CD4-positive, CD25-positive, alpha-beta regulatory T cell (primary cell): ENCODE measurements at places on chromosomes 5 and 9. TPM values are rescaled to one million over a fixed set of nuclear protein-coding genes. Genes with fewer than 3 reads are reported as not detected.
A peak's percentile ranks its signal among the peaks of the same experiment; 100 is the strongest.

- no peak for DNase-seq
These were observed 39.5 kb downstream of the NSUN2 start for GRCh38 chr5:6593148-6594016.

DNA sequence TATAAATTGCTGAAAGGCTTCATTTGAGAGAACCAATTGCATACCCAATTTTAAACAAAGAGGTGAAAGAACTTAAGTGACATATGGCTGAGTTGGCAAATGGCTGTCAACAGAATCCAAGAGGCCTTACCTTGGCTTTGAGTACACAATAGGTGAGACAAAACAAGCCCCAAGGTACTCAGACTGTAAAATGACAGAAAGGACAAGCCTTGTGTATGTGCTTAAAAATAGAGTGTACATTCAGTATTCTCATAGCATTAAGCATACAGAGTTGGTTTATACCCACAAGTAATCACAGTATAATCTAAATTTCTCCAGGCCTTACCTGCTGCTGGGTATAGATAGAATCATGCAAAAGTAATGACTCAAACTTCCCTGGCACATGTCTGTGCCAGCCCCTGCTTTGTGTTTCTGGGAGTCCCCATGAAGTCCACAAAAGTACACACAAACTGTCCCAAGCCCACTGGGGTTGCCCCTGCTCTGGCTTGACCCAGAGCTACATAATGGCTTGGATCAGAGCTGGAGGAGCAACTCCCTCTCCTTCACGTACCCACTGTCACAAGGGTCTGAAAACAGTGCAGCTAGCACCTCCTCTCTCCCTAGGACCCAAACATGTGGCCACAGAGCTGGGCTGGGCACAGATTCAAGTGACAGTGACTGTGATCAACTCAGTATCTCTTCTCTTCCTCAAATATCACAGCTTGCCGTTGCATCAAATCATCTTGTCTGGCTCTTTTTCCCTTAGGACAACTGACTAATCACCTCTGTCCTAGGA lies 250.8 kb downstream of the ENC1 start:
- DNase-seq: no peak

DNA sequence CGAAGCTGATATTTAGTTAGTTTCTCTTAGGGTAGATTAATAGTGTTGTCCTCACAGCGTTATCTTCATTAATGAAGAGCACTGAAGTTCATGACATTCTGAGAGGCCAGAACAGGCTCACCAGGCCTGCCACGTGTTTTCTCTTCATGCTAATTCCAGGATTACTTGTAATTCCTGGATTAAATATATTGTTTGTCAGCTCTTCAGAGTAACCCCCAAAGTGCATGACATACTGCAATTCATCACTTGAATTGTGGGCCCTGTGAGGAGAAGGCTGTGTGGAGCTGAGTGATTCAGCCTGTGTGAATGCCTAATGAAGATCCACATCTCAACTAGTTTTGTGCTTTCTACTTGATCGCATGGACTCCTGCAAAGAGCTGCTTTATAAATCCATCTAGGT lies 401.0 kb upstream of the ADAMTSL1 start:
- DNase-seq: no peak

DNA sequence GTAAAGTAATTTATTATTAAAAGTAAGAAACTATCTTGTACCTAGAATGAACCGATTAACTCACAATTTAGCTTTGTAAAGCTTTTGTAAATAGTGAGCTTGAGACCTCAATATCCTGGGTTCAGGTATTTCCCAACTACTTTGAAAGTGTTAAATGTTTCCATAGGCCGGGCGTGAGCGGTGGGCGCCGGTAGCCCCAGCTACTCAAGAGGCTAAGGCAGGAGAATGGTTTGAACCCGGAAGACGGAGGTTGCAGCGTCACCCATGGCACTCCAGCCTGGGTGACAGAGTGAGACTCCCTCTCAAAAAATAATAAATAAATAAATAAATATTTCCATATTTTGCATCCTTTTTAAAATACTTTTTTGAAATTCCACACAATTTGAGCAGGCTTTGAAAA lies 1.5 kb upstream of the ANKH start:
- no peak for DNase-seq

DNA sequence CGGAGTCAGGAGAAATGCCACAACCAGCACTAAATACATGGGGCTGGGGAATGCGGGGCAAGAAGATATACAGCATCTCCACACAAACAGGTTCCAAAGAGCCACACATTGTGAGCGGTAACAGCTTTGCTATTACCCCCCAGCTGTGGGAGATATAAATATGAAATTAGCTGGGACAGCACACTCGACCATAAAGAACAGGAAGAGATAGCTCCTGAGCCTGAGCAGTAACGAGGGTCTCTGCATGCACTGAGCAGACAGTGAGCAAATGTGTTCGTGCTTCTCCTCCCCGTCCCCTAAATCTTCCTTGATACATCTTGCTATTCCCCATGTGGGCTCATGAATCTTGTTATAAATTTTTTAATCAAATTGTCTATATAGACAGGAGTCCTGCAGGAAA lies 53.1 kb downstream of the ADAMTS2 start:
- DNase-seq: no peak

GRCh38 chr9:126482361-126483044 lies 131.2 kb upstream of the LMX1B start:
- DNase-seq: no peak

RMRP gene
- total RNA-seq: 6,542 TPM

SPINK1 gene
- total RNA-seq: not detected

GRCh38 chr5:10590226-10590999 lies 26.5 kb downstream of the ANKRD33B start:
- no peak for DNase-seq

WDR38 gene
- total RNA-seq: not detected

PCA3 gene
- not detected for total RNA-seq

- DNase-seq: no peak
These were observed 243.9 kb upstream of the KLF4 start for GRCh38 chr9:107733523-107733894.

DNA sequence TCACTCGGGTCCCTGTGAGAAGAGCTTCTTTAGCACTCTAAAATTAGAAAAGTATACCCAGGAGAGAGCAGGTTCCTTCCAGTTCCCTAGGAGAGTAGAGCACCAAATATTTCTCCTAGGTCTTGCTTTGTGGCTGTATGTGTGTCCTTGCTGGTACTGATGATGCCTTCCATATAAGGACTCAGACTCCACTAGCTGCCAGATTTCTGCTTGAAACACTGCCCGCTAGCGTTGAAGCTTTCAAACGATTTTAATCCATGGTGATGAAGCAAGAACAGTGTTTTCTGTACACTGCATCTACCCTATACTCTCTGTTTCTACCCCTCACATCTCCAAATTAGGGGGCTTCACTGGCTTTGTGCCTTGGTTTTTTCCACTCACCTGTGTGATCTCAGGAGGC lies 2.4 kb upstream of the SMC2 start:
- peak; percentile 54 for DNase-seq

DNA sequence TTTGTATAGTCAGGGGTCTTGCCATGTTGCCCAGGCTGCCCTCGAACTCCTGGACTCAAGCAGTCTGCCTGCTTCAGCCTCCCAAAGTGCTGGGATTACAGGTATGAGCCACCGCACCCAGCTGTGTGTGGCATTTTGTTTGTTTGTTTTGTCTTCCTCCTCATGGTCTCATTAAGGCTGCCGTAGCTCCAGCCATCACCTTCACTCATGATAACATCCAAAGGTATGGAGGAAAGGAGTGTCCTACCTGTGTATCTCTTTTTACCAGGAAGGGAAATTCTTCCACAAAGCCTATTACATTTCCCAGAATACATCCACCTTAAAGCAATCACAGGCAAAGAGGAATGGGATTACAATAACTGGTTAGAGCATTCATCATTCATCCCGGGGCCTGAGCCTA lies 27.2 kb downstream of the LSM11 start:
- no peak for DNase-seq

BAAT gene
- 0.15 TPM for total RNA-seq

DNA sequence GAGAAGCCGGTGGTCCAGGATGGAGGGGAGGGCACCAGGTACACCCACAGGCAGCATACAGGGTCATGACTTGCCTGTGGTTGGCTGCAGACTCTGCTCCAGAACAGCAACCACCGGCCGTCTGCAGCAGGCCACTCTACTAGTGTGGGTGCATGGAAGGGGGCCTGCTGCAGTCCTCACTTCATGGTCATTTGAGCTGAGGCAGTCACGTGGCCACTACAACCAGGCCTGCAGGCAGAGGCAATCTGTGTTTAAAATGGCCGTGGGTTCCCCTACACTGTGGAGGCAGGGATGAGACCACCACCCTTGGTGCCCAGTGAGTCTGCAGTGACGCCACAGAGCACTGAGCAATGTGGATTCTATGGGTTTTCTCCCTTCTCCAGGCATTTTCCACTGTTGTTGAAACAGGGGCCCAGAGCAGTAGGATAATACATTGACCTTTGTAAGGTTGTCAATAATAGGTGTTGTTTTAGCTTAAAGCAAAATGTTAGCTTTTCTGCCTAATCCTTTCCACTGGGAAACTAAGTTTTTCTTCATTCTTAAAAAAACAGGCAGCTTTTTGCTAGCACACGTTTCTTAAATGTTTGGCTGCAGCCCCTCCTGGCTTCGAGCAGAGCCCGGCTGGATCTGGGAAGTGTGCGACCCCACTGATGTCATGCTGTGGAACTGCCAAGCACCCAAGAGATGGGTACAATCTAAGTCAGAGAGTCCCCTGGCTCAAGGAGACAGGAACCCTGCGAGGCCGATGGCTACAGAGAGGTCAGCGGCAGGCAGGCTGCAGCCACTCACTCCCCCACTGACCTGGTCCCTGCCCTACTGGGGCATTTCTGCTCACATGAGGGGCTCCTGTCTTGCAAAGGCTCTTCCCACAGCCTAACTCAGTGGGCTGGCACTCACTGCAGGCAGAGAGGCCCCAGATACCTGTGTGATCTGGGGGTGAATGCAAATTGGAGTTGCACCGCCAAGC lies 21.2 kb downstream of the GADD45G start:
- DNase-seq: no peak

TYRP1 gene
- total RNA-seq: not detected

DNA sequence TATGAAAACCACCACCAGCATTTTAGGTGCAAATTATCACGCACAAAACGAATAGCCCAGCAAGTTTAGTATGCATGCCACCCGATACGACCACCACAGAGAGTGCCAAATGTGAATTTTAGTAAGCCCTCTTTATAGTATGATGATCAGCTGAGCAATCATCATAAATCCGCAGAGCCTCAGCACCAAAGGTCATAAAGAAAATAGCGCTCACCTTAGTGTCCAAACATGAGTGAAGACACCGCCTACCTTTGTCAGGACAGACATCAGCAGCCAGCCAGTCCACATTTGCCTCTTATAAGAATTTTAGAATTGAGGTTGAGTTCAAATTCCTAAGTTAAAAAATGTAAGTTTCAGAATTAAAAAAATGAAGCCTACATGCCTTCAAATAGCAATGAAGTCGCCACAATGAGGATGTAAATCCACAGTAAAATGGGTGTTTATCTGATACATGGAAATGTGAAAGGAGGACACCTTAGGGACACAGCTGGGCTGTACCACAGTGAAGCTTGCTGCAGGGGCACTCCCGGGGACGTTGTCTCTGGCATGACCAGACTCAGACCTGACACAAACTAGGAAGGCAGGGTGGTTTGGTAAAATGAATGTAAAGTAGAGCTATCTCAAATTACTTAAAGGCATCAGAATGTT lies 149.0 kb downstream of the AUH start:
- DNase-seq: no peak

DNA sequence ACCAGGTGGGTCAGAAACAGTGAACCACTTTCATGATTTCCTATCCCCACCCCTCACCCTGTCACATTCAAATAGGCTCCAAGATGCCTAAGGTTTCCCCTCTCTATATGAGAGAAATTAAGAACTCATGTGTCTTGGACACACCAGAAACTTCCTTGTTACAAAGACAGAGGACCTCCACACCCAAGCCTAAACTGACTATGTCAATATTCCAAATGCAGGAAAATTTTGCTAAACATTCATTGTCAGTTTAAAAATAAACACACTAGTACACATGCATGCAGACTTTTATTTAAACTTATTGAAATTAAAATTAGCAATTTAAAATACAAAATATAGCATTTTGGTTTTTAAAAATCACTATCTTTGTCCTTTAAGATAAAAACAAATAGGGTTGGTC lies 26.2 kb downstream of the SKIC3 start:
- no peak for DNase-seq

- DNase-seq: no peak
These were observed 159.2 kb downstream of the TRIO start for GRCh38 chr5:14302330-14302729.

THBS4 gene
- total RNA-seq: not detected

- no peak for DNase-seq
These were observed 147.4 kb upstream of the PUM3 start for GRCh38 chr9:2991292-2991691.

DNA sequence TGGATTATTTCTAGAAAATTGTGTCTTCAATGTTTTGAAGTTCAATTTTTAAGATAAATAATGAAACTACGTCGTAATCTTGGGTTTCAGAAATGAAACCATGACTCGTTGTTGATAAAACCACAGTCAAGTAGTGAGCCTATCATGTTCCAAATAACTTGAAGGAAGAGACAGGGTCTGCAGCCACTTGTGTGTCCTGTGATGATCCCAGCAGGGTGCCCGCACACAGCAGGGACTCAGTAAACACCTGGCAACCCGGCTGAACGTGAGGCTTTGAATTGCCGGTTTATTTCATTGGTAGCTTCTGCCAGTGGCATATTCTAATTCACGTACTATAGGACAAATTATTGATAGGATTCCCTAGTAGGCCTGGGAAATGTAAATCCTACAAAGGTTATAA lies 679.6 kb downstream of the IRX1 start:
- DNase-seq: no peak

GRCh38 chr9:127903557-127904475 lies 4.4 kb upstream of the ST6GALNAC6 start:
- no peak for DNase-seq

- no peak for DNase-seq
These were observed 87.1 kb downstream of the PDE6A start for GRCh38 chr5:149857499-149857898.

DNA sequence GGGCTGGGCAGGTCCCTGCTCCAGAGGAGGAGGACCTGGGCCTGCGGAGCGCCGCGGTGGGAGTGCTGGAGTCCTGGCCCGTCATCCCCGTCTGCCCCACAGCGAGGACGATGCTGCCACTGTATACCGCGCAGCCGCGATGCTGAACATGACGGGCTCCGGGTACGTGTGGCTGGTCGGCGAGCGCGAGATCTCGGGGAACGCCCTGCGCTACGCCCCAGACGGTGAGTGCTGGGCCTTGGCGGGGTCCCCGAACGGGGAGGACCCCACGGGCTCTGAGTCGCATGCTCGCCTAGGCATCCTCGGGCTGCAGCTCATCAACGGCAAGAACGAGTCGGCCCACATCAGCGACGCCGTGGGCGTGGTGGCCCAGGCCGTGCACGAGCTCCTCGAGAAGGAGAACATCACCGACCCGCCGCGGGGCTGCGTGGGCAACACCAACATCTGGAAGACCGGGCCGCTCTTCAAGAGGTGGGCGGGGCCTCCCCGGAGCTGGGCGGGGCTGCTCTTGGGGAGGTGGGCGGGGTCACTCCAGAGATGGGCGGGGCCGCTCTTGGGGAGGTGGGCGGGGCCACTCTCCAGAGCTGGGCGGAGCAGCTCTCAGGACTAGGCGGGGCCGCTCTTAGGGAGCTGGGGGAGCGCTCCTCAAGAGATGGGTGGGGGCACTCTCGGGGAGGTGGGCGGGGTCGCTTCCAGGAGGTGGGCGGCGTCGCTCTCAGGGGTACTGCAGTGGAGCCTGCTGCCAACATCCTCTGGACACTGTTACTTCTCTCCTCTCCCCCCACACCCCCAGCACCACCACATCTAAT lies 13.1 kb downstream of the LRRC26 start:
- DNase-seq: peak; percentile 50
